MV-4-11 (cell line): ENCODE measurements at places on chromosomes 7 and 10.

- DNase-seq, result no peak
Measured at GRCh38 chr10:131936294-131936693, 35.5 kb downstream of the PPP2R2D start.

DNA sequence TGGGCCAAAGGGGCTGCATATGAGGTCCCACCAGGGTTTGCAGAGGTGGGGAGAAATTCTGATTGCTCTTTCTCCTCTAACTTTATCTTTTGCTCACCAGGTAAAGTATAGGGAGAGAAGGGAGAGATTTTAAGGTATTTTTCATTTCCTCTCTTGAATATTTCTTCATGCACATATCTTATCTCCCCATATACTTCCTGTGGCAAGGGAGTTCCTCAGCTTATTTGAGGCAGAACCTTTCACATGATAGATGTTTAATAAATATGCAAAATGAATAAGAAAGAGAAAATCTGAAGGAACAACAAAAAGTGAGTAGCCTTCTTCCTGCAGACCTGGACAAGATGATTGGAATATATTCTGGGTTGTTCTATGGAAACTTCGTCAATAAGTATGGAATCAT, 67.4 kb upstream of the PDCD4 start:
- DNase-seq, result no peak

DNA sequence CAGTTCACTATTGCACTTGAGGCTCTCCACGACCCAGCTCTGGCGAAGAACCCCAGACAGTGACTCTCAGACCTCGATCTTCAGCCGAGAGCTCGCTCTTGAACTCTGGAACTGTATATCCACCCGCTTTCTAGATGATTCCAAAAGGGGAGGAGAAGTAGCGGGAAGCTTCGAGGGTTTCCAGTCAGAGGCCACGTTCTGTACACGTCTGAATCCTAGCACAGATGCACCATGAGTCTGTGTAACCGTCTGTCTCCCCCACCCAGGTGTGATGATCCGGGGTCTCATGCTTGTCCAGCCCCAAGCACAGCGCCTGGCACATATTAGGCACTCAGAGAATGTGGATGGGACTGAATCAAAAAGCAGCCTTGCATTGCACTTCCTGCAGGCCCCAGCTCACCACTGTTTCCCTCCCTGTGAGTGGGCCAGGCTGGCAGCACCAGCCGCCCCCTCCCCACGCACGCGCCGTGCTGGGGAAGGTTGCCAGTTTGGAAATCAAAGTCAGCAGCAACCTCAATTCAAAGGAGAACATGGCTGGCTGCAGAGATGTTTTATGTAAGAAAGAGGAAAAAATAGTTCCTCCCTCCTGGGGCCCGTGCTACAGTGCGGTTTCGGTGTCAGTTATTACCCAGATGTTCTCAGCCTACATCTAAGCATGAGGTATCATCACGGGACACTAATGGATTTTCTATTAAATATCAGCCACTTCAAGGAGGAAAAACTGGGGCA, 5.7 kb downstream of the GRID2IP start:
- peak; percentile 66 for DNase-seq

GRCh38 chr10:1126461-1126860, 70.3 kb downstream of the WDR37 start:
- DNase-seq, result no peak

- DNase-seq, result no peak
Measured at GRCh38 chr10:121949049-121949448, 21.2 kb upstream of the ATE1 start.

DNA sequence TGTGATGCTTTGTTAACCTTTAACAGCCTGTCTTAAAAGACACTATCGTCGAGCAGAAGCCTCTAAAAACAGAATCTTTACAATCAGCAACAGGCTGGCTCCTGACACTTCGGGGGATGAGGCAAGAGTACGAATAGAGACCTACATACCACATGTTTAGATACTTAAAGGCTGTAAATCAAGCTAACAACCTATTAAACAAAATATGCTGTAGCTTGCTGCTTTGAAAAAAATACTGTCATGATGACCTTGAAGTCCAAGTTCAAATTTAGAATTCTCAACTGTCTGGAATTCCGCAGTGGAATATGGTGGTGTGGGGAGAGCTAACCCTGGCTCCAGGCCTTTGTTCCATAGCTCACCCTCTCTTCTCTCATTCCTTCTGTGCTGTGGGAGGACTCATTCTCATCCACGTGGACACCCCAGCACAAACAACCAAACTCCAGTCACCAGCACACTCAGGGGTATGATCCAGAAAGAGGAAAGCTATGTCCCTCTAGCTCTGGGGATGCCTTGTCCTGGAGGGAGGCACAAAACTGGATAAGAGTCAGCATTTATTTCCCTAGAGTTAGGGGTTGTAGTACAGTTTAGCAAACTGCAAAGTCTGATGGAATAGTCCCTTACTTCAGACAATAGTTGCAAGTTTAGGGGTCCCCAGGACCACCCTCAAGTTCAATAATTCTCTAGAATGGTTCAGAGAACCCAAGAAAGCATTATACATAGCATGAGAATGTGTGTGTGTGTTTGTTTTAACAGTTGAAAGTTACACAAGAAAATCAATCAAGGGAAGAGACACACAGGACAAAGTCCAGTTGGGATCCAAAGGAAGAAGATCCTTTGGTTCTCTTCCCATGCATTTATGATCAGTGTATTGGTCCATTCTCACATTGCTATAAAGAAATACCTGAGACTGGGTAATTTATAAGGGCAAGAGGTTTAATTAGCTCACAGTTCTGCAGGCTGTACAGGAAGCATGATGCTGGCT, 196.1 kb upstream of the SVIL start:
- no peak for DNase-seq

DNA sequence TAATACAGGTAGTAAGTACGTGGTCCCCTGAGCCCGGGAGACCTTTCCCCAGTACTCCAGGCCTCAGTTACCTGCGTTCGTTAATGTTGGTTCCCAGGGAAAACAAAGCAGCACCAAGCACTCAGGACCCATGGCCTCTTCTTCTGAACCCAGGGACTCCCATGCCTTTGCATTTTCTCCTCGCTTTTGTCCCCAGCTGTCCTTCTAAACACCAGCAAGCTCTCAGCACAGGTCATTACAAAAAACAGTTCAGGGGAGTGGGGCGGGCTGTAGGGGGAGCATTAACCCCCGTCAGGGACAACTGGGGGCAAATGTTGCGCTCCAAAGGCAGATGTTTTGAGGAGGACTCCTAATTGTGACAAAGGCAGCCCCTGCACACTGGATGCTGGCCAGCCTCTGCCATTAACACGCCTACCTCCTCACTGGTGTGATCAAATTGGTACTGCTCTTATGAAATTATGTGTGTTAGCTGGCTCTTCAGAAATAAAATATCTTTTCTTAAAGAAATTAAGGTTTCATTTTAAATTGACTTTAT, 80.5 kb upstream of the LRGUK start:
- DNase-seq, result no peak
